Endodermal cell (in vitro differentiated cells): ENCODE measurements at places on chromosomes 6 and 20. TPM values are rescaled to one million over a fixed set of nuclear protein-coding genes. Genes with fewer than 3 reads are reported as not detected.

- no peak for DNase-seq
Measured at GRCh38 chr6:80605165-80605989, 498.9 kb downstream of the BCKDHB start.

DNA sequence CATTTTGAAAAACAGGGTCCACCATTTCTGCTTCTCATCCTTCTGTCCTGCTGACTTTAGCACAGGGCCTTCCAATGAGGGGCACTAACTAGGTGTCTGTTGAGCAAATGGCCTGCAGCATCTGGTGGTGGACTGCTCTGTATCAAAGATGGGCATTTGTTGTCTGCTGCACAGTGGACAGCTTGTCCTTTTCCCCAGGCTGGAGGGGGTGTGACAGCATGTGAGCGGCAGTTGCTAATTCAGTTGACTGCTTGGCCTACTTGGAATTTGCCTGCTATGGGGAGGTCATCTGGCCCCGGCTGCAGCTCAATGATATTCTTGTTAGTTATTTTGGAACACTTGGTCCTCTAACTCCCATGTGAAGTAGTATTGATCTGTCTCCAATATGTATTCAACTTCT is 93.7 kb downstream of the SH3BGRL2 start:
- no peak for DNase-seq

DNA sequence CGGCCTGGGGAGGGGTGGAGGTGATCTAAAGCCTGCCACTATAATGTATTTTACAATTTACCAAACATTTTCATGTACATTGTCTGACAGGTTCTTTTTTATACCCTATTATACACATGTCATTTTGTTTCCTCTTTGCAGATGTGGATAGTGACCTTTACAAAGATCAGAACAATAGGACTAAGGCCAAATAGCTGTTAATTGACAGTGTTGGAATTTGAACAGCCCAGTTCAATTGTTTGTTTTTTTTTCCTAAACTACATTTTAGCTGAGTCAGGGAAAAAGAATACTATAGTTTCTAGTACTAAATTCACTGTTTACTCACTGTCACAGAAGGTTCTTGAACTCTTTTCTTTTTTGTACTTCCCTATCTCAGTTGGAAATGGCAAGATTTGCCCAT is 40.2 kb downstream of the PGM3 start:
- no peak for DNase-seq

DNA sequence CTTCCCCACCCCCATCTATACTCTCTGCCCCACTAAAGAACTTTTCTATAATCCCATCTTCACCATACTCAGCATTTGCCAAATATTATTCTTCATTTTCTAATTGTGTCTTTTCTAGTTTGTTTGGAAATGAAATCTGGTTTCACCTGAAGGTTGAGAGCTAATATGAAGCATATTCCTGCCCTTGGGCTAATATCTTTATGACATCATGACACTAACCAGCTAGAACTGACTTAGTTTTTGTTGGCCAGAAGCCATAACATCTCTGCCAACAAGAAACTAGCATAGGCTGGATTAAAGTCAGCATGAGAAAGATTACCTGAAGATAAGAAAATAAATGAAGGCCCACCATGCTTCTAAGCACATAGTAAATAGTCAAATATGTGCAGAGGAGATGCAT is 16.7 kb downstream of the UNC5CL start:
- no peak for DNase-seq

DNA sequence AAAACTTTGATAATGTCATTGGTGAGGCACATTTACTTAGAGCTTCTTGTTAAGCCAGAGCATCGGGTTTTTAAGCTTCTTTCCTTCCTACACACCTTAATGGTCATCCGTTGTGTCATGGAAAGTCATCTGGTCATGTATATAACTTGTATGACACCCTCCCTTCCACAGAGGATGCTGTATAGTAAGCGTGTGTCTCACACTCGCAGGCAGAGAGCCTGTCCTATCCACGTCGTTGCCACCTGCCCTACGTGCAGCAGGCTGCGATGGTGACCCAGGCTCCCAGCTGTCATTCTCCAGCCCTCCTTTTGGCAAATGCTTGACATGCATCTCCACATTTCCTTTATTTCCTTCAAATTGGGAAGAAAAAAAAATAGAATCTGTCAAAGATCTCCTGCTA is 85.6 kb downstream of the MYB start:
- no peak for DNase-seq

- DNase-seq, result peak; percentile 45
Measured at GRCh38 chr6:144481527-144481926, 196.4 kb downstream of the UTRN start.

DNA sequence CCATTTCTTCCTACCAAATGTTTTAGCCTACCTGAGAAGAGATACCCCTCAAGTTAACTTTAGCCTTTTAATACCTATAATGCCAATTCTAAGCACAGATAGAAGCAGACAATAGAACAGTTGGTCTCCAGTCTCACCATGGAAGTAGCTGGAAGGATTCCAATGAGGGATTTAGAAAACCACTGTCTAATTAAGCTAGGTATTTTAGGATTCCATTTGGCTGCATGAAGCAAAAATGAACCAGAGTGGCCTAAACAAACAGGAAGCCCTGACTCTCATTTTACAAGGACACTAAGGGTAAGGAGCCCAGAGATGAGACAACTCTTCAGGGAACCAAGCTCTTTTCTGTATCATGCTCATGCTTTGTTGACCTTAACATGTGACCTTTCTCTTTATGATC is 199.2 kb downstream of the ALDH8A1 start:
- no peak for DNase-seq

GRCh38 chr20:49989234-49990065 is 6.7 kb downstream of the SNAI1 start:
- DNase-seq, result peak; percentile 77

DNA sequence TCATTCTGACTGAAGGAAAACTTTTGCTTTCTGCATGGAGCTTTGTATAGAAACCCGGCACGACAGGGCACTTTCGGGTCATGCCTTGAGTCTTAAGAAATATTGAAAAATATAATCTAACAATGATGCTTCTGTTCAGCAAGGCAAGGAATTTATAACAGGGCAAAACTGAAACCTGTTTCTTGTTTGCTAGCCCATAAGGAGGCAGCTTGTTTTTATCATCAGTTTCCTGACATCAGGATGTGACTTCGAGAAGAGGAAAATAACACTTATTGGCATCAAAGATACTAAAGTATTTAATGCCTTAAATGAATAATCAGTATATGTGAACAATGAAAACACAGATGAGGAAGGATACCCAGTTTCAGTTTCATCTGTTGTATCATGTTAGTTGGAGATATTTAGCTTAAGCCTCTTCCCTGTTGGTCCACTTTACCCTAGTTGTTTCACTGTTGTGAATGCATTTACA is 146.5 kb downstream of the CDKAL1 start:
- no peak for DNase-seq

- DNase-seq, result no peak
Measured at GRCh38 chr6:137975188-137975940, 108.3 kb downstream of the TNFAIP3 start.

DNA sequence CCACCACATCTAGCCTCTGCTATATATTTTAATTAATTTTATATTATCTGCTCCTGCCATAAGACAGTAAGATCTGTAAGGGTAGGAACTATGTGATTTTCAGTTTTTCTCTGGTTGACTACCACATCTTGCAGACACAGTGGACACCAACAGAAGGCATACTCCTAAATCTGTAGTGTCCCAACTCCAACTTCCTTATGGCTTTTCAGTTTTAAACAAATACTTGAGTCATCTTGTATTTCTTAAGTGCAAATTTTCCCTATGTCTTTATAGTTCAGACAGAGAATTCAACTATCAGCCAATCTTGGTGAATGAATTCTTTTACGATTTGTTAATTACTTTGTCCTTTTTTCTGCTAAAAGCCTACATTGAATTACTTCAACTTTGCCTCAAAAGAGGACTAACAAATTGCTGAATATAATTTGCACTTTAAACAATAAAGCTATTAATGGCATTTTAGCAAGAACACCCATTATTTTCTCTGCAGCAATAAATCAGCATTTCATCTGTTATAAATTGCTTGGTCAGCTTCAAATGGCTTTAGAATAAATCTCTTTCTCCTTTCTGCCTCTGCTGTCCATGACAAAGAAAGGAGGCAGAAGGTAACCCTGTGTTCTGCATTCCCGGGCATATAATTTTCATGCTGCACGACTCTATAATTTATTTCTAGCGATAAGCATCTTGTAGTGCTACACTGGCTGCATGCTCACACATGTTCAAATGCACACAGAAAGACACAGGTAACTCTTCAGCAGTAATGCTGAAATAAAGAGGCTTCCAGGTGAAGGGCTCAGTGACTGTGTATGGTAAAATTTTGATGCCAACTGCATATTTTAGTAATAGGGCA is 144.8 kb downstream of the BACH2 start:
- no peak for DNase-seq

- DNase-seq, result peak; percentile 89
Measured at GRCh38 chr6:150685860-150686259, 86.2 kb downstream of the PLEKHG1 start.

DNA sequence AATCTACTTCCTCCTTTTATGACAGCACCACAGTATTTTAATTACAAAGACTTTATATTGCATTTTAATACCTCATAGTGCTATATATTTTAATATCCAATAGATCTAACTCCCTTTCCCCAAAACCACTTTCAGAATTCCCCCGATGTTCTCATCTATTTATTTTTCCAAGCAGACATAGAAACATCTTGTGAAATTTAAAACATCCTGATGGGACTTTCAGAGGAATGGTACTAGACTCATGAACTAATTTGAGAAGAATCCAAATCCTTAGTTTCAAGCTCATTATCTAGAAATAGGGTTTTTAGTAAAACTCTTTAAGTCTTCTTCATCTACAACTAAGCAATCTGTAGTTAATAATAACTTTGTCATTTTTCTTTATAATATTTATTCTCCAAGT is 97.0 kb downstream of the TRERF1 start:
- DNase-seq, result no peak

GRCh38 chr20:54195483-54196472 is 12.1 kb upstream of the PFDN4 start:
- no peak for DNase-seq

DNA sequence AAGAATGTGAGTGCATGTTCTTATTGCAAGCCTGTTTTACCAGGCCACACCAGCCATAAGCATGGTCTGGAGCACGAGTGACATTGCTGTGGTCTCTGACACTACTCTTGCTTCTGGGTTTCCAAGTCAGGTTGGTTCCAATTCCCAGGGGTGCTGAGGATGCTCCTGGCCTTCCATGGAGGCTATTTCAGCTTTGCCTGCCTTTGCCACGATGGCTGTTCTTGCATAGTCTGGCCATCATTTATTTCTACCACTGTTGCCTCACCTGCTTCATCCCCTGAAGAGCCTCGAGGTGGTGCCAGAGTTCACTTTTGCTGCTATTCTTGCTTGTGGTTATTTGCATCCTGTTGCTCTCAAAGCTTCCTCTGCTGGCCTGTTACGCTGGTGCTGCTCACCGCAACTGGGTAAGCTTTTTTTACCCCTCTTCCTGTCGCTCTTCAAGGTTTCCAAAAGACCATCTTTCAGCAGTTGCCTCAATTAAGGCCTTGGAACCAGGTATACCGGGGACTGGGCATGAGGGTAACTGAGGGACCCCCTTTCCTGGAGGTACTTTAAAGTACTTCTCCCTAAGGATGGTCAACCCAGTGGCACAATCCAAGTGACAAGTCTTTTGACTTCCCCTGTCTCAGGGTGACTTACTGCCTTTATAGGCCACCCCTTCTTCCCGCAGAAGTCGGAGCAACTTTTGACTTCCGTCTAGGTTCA is 64.5 kb downstream of the AKAP7 start:
- peak; percentile 88 for DNase-seq

- no peak for DNase-seq
Measured at GRCh38 chr6:159601211-159601610, 91.8 kb downstream of the SOD2 start.

DNA sequence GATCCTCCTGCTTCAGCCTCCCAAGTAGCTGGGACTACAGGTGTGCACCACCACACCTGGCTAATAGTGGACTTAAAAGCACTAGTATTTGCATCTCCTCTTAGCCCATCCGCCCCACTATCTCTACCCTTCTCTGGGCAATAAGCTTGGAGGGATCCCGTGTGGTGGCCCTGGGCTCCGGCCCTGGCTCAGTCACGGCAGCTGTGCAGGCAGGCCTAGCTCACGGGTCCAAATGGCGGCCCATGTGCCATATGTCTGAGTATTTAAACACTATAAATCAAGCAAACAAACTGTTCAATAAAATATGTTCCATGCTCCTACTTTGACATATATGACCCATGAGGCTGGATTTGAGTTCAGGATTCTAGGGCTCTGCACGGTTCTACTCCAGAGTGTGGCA is 118.4 kb downstream of the BANF2 start:
- DNase-seq, result no peak

- peak; percentile 44 for DNase-seq
Measured at GRCh38 chr20:24289737-24290481, 179.5 kb upstream of the SYNDIG1 start.

GRCh38 chr20:54665812-54666211 is 190.4 kb downstream of the DOK5 start:
- DNase-seq, result no peak

DNA sequence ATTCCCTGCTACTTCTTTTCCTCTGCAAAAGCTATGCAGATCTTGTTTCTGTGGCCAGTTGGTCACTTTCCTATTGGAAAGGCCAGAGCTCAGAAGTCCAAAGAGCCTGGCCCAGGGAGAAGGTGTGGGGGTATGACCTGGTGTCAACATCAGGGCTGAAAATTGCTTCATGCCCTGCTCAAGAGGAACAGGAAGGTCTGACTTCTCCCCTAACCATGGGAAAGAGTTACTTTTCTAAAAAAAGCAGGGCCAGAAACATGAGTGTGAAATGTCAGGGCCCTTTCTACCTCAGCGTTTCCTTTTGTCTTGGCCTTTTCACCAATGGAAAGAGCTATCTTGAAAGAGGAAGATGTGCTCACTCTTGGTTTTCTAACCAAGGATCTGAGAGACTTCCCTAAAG is 117.4 kb downstream of the MAFB start:
- DNase-seq, result no peak

GRCh38 chr6:74631564-74631963 is 574.3 kb downstream of the COL12A1 start:
- DNase-seq, result no peak

DNA sequence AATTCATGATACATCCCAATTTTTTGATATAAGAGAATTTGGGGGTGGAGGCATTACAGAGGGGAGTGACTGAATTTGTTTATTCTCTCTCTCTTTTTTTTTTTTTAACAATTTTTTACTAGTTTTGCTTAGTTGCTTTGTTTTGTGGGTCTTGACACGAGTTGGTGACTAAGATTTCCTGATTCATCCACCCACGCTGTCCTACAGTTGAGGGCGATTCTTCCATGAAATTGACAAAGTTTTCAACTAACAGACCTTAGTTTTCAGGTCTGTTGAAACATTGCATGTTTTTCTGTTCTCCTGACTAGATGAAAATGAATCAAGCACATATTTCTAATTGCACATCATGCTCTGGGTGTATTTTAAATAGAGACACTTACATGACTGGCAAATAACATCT is 613.8 kb downstream of the TFAP2B start:
- no peak for DNase-seq

GRCh38 chr6:165451838-165452237 is 142.4 kb upstream of the C6orf118 start:
- DNase-seq, result no peak

- DNase-seq, result no peak
Measured at GRCh38 chr6:21616005-21616404, 22.5 kb downstream of the SOX4 start.

The RIPPLY2 gene
- total RNA-seq, result 0.07 and 0.36 TPM in 2 replicates

The PIGT gene
- 82.6 and 83.3 TPM in 2 replicates for total RNA-seq

The MYLK4 gene
- 0.18 and 0.32 TPM in 2 replicates for total RNA-seq

The MUC21 gene
- not detected in 3 replicates for total RNA-seq

The PNPLA1 gene
- not detected in 3 replicates for total RNA-seq

The SYNDIG1 gene
- total RNA-seq, result 1.9 to 7.8 TPM (median 6.8 TPM) in 3 replicates

The DOP1A gene
- total RNA-seq, result 28.1 to 36.0 TPM (median 32.4 TPM) in 3 replicates

The FILIP1 gene
- 0.35 and 0.66 TPM in 2 replicates for total RNA-seq
